ENCODE measurements at places on chromosomes 12 and 14. TPM values are rescaled to one million over a fixed set of nuclear protein-coding genes. Genes with fewer than 3 reads are reported as not detected.

The C1QL4 gene
- total RNA-seq: not detected

The KRT2 gene
- not detected for total RNA-seq

The FICD gene
- total RNA-seq: 5.0 TPM

The LBHD2 gene
- 0.26 TPM for total RNA-seq

All from pericardium fibroblast (primary cell).